ENCODE measurements at places on chromosomes 1 and 21.

GRCh38 chr1:84857906-84858305 is 35.1 kb downstream of the LPAR3 start:
- no peak for DNase-seq

DNA sequence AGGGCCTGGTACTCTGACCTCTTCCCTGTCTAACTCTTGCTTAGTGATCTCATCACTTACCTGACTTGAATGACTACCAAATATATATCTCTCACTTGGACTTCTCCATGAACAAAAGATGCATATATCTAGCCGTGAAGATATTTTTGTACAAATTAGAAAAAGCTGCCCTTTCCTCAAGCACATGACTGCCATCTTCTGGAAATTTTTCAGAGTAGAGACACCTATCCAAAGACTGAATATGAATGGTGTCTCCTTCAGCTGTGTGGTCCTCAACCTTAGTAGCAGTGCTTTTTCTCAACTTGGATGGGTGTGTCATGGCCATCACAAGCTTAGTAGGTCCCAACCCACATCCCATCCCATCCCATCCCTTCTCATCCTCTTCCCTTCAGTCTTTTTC is 142.3 kb downstream of the DNM3 start:
- no peak for DNase-seq

GRCh38 chr1:204858363-204858821 is 12.3 kb upstream of the NFASC start:
- DNase-seq, result no peak

- DNase-seq, result no peak
Observed at GRCh38 chr1:162351246-162351842, 25.3 kb downstream of the SPATA46 start.

DNA sequence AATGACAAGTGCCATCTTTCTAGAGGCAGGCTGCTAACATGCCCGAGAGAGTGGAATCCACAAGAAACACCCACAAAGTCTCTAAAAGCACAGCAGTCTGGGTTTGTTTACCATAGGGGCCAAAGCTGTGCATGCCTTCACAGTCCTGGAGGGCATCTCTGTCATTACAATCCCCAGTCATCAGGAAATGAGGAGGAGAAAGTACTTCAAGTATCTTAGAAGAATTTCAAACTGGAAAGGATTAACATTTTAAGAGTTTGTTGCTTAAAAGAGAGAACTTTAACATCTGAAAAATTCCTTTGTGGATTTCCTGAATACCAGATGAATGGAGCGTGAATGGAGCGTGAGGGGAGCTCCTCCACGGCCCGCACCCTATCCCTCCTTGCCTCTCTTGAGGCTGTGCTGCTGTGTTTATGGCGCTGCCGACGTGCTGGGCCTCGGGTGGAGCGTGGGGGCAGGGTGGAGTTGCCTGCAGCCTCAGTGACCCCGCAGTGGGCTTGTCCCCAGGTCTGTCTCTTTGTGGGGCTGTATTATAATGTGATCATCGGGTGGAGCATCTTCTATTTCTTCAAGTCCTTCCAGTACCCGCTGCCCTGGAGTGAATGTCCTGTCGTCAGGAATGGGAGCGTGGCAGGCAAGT is 23.3 kb downstream of the SLC6A17 start:
- no peak for DNase-seq

DNA sequence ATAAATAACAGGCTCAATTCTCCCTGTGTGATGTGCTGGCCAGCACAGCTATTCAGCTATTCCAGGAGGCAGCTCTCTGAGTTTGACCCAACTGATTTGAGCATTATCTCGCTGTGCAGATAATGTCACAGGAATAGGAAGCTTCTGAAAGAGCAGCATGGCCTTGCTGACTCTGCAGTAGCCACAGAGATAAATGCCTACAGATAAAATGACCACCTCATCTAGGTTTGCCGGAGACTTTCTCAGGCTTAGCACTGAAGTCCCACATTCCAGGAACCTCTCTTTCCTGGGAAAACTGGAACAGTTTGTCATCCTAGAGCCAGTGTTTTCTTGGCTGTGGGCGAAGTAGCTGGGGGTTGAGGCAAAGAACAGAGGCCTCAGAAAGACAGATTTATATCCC is 98.9 kb downstream of the MRPL39 start:
- no peak for DNase-seq

- no peak for DNase-seq
Observed at GRCh38 chr1:7614576-7615074, 156.5 kb upstream of the VAMP3 start.

DNA sequence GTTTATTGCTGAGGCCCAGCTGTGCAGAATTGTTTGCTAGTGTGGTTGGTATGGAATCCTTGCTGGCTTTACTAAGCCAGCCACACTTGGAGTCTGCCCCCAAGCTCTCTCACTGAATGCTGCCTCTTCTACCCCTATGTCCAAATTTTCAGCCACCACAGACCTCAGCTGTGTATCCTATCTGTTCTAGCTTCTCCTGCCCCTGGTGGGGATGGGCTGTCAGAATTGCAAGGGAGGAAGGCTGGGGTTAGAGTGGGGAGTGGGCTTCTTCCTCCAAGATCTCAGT is 4.4 kb downstream of the NHLH1 start:
- DNase-seq, result no peak

GRCh38 chr1:13517193-13517812 is 3.5 kb upstream of the LRRC38 start:
- DNase-seq, result peak; percentile 4

- DNase-seq, result no peak
Observed at GRCh38 chr1:41504114-41505035, 19.9 kb upstream of the EDN2 start.

DNA sequence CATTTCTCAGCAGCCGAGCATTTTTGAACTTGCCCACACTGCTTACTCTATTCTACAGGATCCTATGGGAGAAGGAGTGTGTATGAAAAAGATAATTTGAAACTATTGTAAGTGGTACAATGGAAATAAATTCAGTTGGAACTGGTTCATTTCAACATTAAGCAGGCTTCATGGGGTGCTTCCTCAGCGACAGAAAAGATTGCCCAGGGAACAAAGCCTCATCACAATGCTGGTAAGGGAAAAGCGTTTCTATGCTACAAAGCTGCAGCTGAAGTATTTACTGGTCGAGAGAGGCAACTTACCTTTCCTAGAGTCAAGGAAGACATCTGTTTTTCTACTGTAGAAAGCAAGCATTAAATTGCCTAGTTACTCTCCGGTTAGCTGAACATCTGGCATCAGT is 568.2 kb upstream of the ZP4 start:
- DNase-seq, result no peak

DNA sequence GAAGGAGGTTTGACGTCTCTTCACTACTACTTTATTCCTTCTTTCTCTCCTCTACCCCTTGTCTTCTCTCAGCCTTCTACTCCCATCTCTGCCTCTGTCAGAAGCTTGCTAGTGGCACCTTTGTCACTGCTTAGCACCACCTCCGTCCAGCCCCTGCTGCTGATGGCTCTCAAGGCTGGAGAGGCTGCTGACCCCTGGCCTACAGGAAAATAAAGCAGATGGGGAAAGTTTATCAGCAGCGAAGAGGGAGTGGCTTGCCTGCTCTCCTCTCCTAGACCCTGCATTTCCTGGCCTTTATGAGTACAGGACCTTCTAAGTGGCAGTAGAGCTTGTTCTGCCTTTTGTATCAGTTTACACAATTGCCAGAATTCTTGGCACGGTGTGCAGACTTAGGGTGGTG is 27.0 kb downstream of the PROX1 start:
- no peak for DNase-seq

GRCh38 chr1:39689635-39690034 is 1.6 kb downstream of the HPCAL4 start:
- no peak for DNase-seq

- DNase-seq, result no peak
Observed at GRCh38 chr1:197510691-197511378, 242.8 kb downstream of the CRB1 start.

DNA sequence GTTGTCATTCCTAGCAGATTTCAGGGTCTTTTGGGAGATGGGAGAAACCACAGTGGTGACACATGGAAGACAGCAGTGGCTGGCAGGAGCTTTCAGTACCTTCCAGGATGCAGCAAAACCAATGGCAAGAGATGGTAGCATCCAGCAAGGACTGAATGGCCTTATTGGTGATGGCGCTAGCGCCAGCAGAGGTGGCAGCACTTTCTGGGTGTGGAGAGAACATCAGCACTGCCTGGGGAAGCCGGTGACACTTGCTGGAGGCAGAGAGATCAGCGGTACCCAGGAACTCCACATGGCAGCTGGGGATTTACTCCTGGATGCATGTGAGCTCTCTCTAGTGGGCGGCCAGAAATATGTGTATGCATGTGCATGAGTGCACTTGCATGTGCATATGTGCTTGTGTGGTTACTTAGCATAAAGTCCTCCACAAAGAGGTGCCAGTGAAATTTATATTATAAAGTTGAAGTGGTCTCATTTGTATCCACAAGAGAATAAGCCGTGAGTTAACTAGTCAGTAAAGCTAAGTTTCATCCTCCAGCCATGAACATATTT is 364.7 kb downstream of the LMX1A start:
- DNase-seq, result no peak

DNA sequence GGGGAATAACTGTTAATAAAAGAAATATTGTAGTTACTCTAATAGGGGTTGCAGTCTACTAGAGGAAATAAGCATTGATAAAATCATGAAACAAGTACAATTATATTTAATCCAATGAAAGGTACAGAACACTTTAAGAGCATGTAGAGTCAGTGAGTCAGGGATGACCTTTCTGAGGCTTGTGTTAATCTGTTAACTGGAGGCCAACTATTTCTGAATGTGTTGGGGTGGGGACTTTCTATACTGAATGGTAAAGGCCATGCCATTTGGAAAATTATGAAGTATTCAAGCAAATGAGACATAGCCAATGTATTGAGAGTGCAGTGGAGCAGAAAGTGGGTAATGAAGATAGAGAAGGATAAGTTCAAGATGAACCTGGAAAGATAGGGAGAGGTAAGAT is 646.2 kb downstream of the ADGRL2 start:
- DNase-seq, result no peak

DNA sequence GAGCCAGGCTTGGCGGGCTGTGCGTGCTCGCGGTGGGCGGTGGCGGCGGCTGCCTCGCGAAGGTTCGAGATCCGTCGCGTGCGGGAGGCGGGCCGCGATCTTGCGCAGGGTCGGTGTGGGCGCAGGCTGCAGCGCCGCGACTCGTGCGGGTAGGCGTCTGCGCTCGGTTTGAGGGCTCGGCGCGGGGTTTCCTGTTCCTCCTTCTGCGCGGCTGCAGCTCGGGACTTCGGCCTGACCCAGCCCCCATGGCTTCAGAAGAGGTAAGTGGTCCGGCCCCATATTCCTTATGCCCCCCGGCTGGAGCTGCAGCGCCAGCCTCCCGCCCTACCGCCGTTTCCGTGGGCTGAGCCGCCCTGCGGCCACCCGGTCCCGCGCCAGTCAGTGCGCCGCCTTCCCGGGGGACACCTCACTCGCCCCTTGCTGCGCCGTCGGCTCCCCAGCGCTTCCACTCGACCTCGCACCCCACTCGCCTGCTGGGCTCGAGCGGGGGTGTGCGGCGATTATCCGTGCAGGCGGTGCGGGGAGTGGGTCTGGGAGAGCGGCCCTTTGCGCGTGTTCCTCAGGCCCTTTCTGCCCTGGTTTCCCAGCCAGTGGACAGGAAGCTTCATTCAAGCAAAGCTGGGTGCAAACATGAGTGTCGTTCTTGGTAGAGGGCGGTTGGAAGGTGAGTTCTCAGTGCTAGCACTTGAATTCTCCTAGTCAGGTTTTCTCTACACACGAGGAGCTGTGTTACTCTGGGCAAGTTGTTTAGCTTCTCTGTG is at the start of gene CACYBP:
Gene CACYBP (plus strand): TSS at position 12 of the 761 bp plus-strand sequence. CDS start 234 bp downstream, at position 246.
- DNase-seq, result no peak

GRCh38 chr1:224559981-224560728 is 56.0 kb upstream of the CNIH3 start:
- no peak for DNase-seq

GRCh38 chr1:116110567-116111523 is at the start of gene MAB21L3:
Gene MAB21L3 (plus strand): TSS chr1:116111399. CDS start chr1:116112616, 1,217 bp downstream.
- DNase-seq, result no peak

DNA sequence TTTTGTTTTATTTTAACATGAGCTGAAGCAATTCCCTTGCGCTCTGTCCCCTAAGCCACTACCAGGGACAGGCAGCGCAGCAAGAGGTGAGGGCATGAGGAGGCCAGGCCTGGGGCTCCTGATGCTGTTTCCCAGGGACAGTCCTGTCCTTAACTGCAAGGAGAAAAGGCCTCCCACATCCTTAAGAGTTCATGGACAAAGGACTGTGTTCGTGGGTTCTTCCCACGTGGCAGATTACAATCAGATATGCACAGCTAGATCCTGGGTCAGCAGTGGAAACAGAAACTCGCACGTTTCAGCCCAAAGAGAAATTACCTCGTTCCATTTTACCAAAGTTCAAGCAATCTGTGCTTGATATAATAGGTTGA is 85.8 kb downstream of the MIS18A start:
- no peak for DNase-seq

DNA sequence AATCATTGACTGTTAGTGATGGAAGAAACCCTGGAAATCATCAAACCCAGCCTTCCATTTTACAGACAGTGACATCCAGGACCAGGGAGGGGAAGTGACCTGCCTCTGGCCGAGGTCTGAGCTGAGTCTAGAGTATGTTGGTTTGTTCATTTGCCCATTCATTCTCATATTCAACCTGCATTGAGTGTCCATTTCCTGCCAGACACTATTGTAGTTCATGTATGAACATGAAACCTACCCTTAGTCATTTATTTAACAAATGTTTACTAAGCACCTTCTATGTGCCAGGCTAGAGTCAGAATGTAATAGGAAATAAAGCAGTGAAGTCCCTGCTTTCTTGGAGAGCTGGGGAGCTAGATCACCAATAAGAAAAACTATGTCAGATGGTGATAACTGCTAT is 51.3 kb downstream of the KCND3 start:
- DNase-seq, result no peak

DNA sequence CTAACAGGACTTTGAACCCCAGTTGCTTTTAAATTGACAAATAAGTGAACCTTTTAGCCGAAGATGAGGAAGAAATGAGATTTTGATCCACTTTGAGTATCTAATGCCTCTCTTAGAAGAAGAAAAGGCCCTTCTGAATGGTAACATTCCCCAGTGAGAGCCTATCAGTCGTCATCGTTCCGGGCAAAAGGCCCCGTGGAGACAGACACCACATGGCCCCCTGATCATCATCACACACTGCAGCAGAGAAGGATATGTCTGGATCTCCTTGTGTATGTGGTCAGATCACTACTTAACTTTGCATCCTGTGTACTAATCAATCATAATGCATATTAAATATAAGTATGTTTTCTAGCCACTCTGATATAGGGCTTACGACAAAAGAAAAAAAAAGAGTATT is 87.3 kb upstream of the SMYD2 start:
- no peak for DNase-seq

- DNase-seq, result no peak
Observed at GRCh38 chr1:978835-979743, 2.8 kb downstream of the PERM1 start.

GRCh38 chr1:30410153-30410851 is 313.1 kb downstream of the MATN1 start:
- no peak for DNase-seq
